ENCODE measurements at places on chromosomes 7 and 10. TPM values are rescaled to one million over a fixed set of nuclear protein-coding genes. Genes with fewer than 3 reads are reported as not detected.

AS3MT gene
- 10.4 TPM for total RNA-seq

DNA sequence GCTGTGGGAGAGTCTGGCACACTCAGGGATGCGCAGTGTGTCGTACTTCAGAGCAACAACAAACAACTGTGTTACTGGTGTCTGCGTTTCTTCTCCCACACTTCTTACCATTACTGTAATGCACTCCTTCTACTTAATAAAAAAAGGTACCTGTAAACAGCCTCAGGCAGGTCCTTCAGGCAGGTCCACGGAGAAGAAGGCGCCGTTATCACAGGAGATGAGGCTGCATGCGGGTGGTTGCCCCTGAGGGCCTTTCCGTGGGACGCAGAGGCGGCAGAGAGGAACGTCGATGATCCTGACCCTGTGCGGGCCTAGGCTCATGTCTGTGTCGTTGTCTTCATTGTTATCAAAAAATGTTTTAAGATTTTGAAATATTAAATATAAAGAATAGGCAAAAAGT lies 29.4 kb downstream of the NKX6-2 start:
- no peak overlapping the region for H3K27ac ChIP-seq
- H3K4me3 ChIP-seq: no peak overlapping the region
- H3K4me1 ChIP-seq: no peaks in the 10 kb centered on the region
- peaks cover 24% of the 10 kb centered on the region for H3K36me3 ChIP-seq

DNA sequence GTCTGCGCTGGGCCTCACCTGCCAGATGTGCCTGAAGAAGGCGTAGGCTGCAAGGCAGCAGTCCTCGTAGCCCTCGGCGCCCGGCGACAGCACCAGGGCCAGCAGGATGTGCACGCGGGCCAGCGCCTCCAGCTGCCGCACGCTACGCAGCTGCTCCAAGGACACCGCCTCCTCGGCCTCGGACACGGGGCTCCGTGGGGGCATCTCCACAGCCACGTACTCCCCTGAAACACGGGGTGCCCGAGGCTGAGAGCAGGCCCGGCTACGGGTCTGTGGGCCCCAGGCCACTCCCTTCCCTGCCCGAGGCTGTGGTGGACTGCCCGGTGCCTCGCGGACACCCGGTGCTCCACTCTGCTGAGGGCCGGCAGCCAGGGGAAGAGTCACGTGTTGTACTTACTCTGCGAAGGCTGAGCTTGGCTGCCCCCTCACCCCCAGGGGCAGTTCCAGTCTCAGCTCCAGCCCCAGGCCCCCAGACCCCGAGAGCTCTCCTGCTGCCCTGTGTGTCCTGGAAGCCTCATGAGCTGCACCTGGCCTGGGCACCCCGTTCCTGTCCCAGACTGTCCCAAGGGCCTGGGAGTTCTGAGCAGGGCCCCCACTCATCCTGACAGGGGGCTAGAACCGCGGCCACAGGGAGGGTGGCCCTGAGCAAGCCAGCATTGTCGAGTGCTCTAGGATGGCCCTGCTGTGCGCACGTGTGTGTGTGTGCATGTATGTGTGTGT lies 62.8 kb downstream of the CFAP46 start:
- no peaks in the 10 kb centered on the region for H3K36me3 ChIP-seq
- H3K4me3 ChIP-seq: no peak overlapping the region
- H3K27ac ChIP-seq: no peak overlapping the region
- peaks cover 31% of the 10 kb centered on the region for H3K27me3 ChIP-seq
- no peak for DNase-seq
- H3K4me1 ChIP-seq: peaks cover 10% of the 10 kb centered on the region

DNA sequence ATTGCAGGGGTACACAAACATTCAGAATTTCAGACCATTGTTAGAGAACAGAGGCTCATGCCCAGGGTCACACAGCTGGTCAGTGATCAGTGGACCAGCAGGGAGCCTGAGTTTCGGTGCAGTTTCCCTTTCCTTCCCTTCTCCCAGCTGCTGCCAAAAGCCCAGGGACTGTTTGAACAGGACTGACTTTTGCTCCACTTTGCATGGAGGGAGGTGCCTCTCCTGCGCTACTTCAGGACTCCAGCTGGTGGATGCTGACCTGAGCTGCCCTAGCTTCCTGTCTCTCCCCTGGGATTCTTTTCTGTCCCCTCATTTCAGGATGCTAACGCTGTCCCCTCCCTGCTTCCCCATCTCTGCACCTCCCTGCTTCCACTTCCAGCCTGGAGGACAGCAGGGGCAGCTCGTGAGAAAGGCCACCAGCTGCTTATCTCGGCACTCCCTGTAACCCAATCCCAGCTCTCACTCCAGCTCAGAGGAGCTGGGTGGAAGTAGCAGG lies 14.5 kb downstream of the SH2D4B start:
- H3K27ac ChIP-seq: peak overlapping the region; percentile 75
- peaks cover 16% of the 10 kb centered on the region for H3K4me1 ChIP-seq
- no peak for DNase-seq
- no peaks in the 10 kb centered on the region for H3K36me3 ChIP-seq

GRCh38 chr10:77884181-77884580 lies 42.4 kb downstream of the DLG5 start:
- H3K27me3 ChIP-seq: no peaks in the 10 kb centered on the region
- DNase-seq: no peak
- no peak overlapping the region for H3K4me3 ChIP-seq
- no peak overlapping the region for H3K27ac ChIP-seq
- no peaks in the 10 kb centered on the region for H3K36me3 ChIP-seq

STEAP1 gene
- total RNA-seq: 3.3 TPM

GRCh38 chr7:1103009-1103788 lies 15.3 kb downstream of the GPER1 start:
- peaks cover 2% of the 10 kb centered on the region for H3K36me3 ChIP-seq
- H3K4me1 ChIP-seq: peaks cover 11% of the 10 kb centered on the region
- DNase-seq: no peak
- no peak overlapping the region for H3K27ac ChIP-seq
- H3K27me3 ChIP-seq: no peaks in the 10 kb centered on the region

CHAT gene
- total RNA-seq: 3.3 TPM

EN2 gene
- total RNA-seq: 7.2 TPM

KCNH2 gene
- 10.7 TPM for total RNA-seq

IDI2 gene
- not detected for total RNA-seq

- no peaks in the 10 kb centered on the region for H3K36me3 ChIP-seq
- DNase-seq: no peak
- H3K27ac ChIP-seq: no peak overlapping the region
- H3K4me1 ChIP-seq: peaks cover 4% of the 10 kb centered on the region
- H3K4me3 ChIP-seq: no peak overlapping the region
Observed at GRCh38 chr10:88458209-88458608, 124.9 kb downstream of the RNLS start.

All from neural crest cell (in vitro differentiated cells).